ENCODE measurements at places on chromosomes 5 and 9.

- DNase-seq = peak; percentile 35
Measured at GRCh38 chr9:36149197-36149596, 12.7 kb downstream of the GLIPR2 start.

DNA sequence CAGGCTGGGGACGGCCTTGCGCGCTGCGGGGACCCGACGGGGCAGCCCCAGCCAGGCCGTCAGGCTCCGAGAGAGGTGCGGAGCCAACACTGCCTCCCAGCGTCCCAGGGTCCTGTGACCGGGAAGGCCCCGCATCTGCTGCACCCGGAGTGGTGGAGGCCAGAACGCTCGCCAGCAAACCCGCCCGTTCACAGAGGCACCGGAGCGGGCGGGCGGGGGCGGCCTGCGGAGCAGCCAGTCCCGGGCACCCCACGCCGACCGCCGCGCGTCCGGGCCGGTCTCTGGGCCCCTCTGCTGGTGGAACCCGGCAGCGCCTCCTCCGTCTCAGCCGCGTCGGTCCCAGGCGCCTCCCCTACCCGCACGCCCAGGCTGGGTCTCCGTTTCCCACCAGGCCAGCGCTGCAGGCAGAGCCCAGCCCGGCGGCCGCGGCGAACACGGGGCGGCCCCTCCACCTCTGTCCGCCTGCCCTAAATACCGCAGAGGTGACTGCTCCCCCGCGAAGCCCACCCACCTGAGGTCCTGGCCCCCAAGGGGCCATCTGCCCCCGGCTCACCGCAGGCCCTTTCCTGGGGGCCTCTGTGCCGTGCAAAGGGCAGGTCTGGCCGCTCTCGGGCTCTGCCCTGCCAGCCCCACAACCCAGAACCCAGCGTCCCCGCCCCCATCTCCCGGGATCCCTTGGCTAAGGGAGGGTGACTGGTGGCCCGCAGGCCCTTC lies 15.9 kb downstream of the EXD3 start:
- peak; percentile 35 for DNase-seq

DNA sequence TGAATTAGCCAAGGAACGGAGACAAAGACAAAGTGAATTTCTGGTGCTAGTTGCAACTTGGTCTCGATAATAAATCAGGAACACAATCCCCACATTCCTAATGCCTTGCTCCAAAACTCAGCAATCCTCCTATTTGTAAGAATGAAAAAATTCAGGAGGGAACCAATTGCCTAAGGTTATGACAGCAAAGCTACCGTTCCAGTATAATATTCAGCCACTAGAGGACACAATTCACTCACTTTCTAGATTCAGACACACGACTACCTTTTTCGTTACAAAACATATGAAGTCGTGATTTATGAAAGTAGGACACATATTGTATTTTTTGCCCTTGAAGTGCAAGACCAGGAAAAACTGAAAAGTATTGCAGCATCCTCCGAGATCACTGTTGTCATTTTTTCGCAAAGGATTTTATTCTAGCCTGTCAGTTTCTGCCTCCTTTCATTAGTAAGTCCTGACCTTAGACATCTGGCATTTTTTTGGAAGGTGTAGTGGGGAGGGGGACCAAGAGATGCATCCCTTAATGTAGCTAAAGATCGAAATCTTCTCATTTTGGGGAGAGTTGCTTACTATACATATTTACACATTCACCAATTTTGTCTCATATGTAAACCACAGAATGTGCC lies 133.1 kb downstream of the DOCK8 start:
- peak; percentile 89 for DNase-seq

DNA sequence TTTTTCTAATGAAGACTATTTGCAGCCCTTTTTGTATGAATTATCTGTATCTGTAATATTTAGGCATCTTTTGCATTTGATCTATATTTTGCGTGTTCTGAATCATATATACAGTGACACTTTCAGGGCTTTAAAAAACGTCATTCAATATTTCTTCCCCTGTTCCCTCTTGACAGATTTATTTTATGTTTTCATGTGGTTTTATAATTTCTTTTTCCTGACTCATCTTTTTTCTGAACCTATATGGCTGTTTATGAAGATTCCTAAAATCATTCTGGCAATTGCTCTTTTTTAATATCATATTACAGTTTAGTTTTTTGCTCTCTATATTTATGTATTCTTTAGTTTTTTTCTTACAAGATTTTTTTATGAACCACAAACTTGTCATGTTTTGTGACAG lies 67.6 kb downstream of the SMARCA2 start:
- no peak for DNase-seq

DNA sequence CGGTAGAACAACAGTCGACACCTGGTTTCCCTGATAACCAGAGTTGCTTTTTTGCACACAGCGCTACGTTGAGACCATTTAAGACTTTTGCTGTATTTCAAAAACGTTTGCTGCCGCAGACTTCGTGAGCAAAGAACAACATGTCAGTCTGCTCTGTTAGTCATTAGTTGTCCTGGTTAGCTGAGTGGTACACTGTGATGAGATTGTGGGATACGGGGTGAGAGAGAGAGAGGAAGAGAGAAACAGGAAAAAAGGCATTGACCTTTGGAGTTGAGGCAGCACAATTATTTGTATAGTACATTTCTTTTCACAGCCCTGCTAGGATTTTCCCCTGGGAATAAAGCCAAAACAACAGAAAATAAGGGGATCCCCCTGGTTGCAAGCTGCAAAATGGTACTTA lies 306.1 kb upstream of the WWC1 start:
- DNase-seq = no peak

DNA sequence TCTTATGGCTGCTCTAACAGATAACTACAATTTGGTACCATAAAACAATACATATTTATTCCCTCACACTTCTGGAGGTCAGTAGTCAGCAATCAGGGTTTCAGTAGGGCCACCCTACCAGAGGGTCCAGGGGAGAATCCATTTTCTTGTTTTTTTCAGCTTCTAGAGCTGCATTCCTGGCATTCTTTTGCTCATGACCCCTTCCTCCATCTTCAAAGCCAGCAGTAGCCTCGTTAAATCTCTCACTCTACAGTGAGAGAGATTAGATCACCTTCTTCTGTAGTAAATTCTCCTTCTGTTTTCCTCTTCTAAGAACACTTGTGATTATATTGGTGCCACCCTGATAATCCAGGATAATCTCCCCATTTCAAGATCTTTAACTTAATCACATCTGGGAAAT lies 187.4 kb downstream of the RFK start:
- no peak for DNase-seq

GRCh38 chr5:132751444-132751843 lies 4.2 kb downstream of the CCNI2 start:
- DNase-seq = no peak

- no peak for DNase-seq
Measured at GRCh38 chr5:118984602-118985001, 3.7 kb downstream of the DTWD2 start.
